Glomerular endothelial cell (primary cell): ENCODE measurements at places on chromosomes 5 and 9. TPM values are rescaled to one million over a fixed set of nuclear protein-coding genes. Genes with fewer than 3 reads are reported as not detected.

DRD1 gene
- not detected in 2 replicates for total RNA-seq

BAAT gene
- total RNA-seq, result not detected in 2 replicates

ZNF189 gene
- total RNA-seq, result 16.7 and 17.7 TPM in 2 replicates

TMEM245 gene
- 34.5 and 36.9 TPM in 2 replicates for total RNA-seq

DNA sequence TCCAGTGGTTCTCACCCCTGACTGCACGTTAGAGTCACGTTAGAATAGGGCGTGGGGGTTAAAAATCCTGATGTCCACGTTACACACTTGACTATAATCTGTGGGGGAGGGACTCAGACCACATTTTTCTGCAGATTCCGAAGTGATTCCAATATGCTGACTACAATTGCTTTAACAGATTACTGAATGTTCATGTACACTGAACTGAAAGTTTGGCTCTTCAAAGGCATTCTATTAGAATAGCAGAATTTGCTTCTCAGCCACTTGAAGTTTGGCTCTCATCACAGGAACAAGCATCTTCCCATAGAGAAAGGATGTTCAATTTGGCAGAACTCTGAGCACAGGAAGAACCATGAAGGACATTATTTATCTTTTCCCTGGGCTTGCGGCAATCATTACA lies 84.5 kb downstream of the HAPLN1 start:
- DNase-seq, result no peak

DNA sequence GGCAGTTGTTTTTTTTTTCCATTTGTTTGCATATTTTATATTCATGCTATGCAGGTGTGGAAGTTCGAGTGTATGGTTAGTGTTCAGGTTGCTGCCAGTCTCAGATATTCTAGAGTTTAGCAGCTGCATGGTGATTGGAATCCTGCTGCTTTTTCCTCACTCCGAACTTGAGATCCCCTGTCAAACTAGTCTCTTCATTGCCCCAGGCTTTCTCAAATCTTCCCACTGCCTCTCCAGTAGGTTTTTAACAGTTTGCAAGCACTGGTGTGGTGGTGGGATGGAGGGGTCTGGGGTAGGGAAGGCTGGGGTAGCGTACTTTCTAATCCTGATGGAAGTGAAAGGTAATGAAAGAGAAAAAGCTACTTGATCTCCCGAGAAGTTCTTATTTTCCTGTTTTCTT lies 112.9 kb downstream of the CHSY3 start:
- DNase-seq, result no peak

DNA sequence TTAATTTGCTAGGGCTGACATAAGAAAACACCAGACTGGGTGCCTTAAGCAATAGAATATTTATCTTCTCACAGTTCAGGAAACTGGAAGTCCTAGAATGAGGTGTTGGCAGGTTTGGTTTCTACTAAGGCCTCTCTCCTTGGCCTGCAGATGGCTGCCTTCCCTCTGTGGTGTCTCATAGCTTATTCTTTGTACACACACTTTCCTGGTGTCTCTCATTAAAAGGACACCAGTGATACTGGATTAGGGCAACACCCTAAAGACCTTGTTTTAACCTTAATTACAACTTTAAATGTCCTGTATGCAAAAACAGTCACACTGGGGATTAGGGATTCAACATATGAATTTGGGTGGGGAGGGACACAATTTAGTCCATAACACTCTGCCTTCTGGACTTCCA lies 25.1 kb downstream of the NUTM2F start:
- no peak for DNase-seq

DNA sequence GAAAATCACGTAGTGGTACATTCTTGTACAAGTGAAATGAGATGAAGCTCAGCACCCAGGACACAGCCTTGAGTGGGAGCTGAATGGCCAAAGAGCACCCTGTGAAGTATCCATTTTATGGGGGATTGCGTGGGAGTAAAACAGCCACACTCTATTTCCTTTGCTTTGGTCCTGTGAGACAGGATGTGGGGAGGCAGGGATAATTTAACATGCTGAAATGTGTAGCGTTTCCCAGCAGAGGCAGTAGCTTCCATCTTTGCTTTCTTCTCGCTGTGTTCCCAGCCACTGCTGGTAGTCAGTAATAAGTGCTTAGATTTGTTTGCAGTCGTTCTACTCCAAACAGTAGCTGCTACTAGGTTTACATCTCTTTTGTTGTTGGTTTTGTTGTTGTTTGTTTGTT lies 4.4 kb downstream of the IL31RA start:
- no peak for DNase-seq

DNA sequence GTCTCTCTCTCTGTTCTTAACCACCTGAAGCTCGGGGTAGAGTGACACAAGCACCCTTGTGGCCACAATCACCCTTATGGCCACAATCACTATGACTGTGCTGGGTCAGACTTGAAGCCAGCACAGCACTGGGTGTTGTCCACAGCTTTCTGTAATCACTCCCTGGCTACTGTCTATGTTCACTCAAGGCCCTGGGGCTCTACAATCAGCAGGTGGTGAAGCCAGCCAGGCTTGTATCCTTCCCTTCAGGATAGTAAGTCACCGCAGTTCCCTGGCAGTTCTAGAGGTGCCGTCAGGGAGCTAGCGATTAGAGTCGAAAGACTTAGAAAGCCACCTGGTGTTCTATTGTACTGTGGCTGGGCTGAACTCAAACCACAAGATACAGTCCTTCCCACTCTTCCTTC lies 44.2 kb downstream of the GDA start:
- DNase-seq, result no peak

- no peak for DNase-seq
These were observed 16.8 kb downstream of the PRDM6 start for GRCh38 chr5:123105864-123106263.

DNA sequence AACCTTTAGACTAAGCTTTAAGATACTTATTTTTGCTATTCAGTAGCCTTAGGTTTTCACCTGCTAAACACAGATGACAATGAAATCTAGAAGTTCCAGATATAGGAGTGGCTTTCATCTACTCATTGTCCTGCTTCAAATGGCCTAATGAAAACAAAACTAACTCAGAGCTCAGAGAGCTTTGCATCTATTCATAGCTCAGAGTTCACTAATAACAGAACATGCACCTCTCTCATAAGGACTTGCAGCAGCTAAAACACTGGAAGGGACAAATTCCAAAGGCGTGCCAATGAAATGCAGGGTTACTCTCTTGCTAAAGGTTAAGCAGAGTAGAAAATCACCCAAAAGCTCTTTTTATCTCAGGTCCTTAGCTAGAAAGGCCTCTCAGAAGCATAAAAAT lies 29.0 kb downstream of the SLC31A2 start:
- DNase-seq, result no peak

DNA sequence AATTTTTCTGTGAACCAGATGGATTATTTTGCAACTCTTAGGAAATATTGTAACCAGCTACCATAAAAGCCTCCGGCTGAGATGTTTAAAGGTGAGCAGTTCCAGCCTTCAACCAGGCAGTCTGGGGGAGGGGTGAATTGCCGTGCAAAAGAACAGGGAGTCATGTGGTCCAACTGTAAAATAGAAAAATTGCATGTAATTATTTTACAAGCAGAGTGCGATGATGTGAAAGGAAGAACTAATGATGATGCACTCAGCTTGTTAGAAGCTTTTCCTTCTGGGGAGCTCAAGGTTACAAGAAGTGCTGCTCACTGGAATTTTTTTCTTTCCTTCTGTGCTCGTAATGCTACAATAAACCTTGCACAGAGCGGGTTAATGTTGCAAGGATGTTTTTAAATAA lies 188.7 kb upstream of the ITGA1 start:
- DNase-seq, result no peak

DNA sequence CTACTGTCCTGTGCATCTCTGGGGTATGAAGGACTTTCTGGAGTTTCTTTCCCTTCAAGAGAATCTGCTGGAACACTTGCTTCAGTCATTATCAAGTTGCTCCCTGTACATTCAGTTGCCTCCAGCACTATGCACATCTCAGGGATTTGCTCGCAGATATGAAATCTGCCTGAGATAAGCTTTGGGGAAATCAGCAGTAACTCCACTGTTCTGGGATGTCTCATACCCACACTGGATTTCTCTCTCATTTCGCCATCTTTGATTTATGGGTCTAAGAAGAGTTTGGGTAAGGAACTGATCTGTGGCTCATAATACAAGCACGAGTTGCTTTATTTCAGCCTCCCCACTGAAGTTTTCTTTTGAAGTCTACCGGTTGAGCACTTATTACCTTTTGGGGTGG lies 585.6 kb downstream of the PSAT1 start:
- no peak for DNase-seq

- no peak for DNase-seq
These were observed 176.4 kb downstream of the XRCC4 start for GRCh38 chr5:83253720-83254119.

DNA sequence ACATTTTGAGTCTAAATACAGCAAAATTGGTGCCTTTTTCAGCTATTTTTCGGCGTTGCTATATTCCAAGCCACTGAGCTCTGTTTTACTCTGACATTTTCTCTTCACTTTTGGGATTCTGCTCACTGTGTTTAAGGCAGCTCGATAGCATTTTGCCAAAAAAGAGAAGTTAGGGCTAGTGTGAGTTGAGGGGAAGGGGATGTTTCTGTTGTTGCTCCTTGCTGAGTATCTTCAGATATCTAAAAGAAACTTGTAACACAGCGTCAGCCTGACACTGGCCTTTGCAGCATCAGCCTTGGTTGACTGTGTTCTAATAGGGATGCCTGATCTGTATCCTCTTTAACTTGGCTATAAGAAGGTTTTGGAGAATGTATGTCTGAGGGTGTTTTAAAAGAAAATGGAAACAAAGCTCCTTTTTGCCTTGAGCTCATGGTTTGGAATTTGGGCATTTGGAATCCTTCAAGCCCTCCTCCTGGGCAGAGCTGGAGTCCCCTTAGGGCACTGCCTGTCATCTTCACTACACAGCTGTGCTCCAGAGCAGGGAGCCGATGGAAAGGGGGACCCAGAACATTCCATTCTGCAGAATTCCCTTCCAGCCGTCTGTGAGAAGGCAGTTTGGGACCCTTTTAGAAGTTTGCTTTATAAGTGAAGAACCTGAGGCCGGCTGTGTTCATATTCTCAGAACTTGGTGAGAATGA lies 63.0 kb downstream of the EXOSC2 start:
- DNase-seq, result no peak

GRCh38 chr9:14326264-14326826 lies 12.4 kb upstream of the NFIB start:
- DNase-seq, result no peak

- no peak for DNase-seq
These were observed 210.6 kb downstream of the MAPKAP1 start for GRCh38 chr9:125496313-125496834.

- no peak for DNase-seq
These were observed 58.9 kb upstream of the RXRA start for GRCh38 chr9:134267305-134267880.

DNA sequence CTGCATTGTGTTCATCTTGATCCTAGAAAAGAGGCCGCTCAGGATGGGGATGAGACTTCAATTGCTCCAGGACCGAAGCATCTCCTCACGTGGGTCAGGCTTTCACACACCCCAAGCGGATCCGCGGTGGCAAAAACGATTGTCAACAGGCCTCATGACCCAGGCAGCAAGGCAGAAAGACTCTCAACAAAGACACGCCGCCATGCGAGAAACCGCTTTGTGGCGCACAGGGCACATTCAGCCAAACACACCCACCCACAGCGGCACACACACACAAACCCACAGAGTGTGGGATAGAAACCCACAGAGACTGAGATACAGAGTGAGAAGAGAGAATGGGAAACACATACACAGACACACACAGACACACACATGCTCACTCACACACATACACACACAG lies 483.4 kb downstream of the SPATA31A7 start:
- DNase-seq, result no peak

- DNase-seq, result no peak
These were observed 62.9 kb upstream of the PTGER4 start for GRCh38 chr5:40616781-40617180.
